ENCODE measurements at places on chromosomes 3 and 15. TPM values are rescaled to one million over a fixed set of nuclear protein-coding genes. Genes with fewer than 3 reads are reported as not detected.

RNF123 gene
- 33.9 TPM for polyA plus RNA-seq

ZMAT3 gene
- polyA plus RNA-seq = 5.3 TPM

ARL14 gene
- polyA plus RNA-seq = not detected

GRIP2 gene
- polyA plus RNA-seq = 0.54 TPM

- DNase-seq = no peak
These were observed 67.1 kb downstream of the ATP2B2 start for GRCh38 chr3:10437995-10438901.

NRROS gene
- polyA plus RNA-seq = 1.4 TPM

DNA sequence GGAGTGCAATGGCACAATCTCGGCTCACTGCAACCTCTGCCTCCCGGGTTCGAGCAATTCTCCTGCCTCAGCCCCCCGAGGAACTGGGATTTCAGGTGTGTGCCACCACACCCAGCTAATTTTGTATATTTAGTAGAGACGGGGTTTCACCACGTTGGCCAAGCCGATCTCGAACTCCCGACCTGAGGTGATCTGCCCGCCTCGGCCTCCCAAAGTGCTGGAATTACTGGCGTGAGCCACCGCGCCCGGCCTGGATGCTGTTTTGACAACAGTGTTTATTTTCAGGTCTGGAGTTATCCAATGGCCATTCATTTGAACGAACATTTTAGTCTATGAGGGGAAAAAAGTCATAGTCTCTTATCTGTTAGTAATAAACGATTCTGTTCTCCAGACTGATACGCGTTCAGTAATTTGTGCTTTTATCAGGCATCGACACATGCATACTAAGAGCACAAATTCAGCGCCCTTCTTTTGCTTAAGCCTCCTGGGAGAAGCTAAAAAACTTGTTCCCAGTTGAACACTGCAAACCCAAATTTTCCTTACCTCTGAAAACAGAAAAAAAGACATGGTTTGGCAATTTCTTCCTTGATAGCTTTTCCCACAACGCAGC is 1.3 kb downstream of the B3GALNT1 start:
- no peak for DNase-seq

DNA sequence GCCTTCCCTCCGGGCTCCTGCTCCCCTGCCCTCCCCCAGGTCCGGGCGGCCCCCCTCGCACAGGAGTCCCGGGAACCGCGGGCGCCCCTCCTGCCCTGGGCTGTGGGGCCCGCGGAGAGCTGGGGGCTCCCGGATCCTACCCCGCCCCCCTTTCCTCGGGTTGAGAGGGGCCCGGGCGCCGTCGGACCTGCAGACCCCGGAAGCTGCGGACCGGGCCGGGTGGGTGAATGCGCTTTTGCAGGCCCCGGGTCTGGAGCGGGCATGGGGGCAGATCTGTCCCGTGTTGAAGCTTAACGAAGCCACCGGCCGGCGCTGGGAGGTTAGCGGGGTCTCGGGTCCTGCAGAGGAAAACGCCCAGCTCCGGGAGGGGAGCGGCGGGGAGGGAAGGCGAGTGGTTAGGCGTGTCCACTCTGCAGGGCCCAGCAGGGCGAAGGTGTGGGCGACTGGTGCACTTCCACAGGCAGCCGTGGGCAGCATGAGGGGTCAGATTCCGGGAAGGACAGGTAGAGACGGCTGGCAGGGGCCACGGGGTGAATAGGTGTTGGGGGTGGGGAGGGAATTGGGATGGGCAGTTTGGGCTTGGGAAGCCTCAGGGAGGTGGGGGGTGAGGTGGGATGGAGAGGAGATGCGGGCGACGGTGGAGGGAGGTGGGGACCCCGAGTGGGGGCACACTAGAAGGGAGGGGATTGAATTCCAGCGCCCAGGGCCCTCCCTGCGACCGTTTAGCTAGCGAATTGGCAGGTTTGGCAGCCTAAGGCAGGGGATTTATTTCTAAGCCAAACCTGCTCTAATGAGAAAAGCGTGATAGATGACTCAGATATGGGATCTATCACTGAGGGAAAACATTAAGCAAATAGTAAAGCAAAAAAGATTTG is 635 bp downstream of the CD276 start:
- DNase-seq = peak; percentile 53

GRCh38 chr3:10283638-10284037 is 9.1 kb downstream of the GHRL start:
- DNase-seq = peak; percentile 63

TMC3 gene
- not detected for polyA plus RNA-seq

PCSK6 gene
- polyA plus RNA-seq = 31.9 TPM

All from brain (organoid and tissue), 16 donors.